ENCODE measurements at places on chromosomes 7 and 10.

- no peak for DNase-seq
Observed at GRCh38 chr7:117375380-117375779, 51.9 kb downstream of the ASZ1 start.

- DNase-seq, result no peak
Observed at GRCh38 chr10:66762218-66762729, 163.6 kb upstream of the LRRTM3 start.

GRCh38 chr7:46725838-46726237 lies 804.8 kb upstream of the IGFBP3 start:
- no peak for DNase-seq

GRCh38 chr7:114944745-114945625 lies 23.1 kb downstream of the MDFIC start:
- DNase-seq, result no peak

DNA sequence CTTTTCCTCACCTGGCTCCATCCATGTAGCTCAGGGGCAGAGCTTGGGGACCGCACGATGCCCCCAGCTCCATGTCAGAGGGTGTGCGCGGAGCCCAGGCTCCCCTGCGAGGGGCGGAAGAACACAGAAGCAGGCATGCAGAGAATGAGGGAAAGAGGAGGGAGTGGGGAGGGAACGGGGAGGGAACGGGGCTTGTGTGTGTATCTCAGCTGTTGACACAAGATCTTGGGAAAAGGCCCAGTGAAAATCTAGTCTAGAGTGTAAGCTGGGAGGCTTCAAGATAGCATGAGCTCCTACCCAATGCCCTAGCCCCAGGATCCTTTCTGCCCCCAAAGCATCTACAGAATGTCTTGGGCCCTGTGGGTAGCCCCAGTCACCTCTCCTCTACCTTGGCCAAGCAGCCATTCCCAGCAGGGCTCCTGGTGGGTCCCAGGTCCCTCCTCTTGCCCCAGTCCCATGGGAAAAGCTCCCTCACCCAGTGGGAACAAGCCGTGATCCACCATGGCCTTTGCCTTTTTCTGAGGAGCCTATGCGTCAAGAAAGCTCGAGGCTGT lies 25.1 kb upstream of the NDST2 start:
- DNase-seq, result no peak

DNA sequence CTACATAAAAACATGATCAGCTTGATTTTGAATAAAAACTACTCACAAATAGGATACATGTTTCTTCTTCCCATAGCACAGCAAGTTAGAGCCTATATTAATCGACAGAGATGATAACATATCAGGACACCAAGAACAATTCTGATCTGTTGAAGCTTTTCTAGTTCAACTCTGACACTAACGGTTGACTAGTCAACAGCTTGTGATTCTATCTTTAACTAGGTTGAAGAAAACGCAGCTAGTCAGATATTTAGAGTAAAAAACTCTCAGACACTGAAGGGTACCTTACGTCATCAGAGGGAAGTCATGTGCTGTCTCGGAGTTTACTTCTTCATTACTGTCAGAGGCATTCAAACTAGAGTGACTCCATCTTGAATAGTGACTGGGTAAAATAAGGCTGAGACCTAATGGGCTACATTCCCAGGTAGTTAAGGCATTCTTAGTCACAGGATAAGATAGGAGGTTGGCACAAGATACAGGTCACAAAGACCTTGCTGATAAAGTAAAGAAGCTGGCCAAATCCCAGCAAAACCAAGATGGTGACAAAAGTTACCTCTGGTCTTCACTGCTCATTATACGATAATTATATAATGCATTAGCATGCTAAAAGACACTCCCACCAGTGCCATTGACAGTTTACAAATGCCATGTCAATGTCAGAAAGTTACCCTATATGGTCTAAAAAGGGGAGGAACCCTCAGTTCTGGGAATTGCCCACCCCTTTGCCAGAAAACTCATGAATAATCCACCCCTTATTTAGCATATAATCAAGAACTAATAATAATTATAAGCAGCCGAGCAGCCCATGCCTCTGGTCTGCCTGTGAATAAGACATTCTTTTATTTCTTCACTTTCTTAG lies 21.3 kb downstream of the CCDC71L start:
- DNase-seq, result no peak

DNA sequence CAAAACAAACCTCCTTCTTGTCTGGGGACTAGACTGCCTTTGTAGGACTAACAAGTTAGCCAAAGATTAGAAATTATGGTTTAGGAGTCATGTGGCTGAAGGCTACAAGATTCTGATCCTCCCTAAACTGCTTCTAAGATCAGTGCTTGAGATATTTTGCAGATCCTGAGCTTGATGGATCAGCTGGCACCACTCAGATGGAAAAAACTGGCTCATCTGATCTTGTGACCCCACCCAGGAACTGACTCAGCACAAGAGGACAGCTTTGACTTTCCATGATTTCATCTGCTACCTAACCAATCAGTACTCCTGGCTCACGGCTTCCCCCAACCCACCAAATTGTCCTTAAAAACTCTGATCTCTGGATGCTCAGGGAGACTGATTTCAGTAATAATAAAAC lies 271.5 kb upstream of the TAC1 start:
- DNase-seq, result no peak

- no peak for DNase-seq
Observed at GRCh38 chr10:129163531-129163930, 303.5 kb upstream of the MGMT start.

GRCh38 chr7:157568106-157568769 lies 231.4 kb downstream of the DNAJB6 start:
- DNase-seq, result no peak

- no peak for DNase-seq
Observed at GRCh38 chr10:65818990-65819389, 1106.8 kb upstream of the LRRTM3 start.

DNA sequence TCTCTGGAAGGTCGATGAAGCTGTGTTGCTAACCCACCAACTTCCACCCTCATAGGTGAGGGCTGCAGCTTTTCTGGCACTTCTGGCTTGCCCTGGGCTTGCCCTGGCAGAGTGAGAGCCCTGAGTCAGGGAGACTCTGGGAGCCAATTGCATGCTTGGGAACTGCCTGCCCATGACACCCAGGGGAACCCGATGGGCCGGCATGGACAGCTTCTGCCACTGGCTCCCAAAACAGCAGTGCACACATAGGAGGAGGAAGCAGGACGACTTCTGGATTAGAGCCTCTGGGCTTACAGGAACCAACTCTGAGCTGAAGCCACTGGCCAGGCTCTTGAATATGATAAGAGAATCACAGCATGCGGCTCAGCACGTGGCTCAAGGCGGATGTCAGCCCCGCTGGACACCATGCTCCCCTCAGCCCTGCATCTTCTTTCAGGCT lies 135.2 kb upstream of the UNC5B start:
- DNase-seq, result no peak

- no peak for DNase-seq
Observed at GRCh38 chr7:40874756-40875155, 740.0 kb downstream of the SUGCT start.

DNA sequence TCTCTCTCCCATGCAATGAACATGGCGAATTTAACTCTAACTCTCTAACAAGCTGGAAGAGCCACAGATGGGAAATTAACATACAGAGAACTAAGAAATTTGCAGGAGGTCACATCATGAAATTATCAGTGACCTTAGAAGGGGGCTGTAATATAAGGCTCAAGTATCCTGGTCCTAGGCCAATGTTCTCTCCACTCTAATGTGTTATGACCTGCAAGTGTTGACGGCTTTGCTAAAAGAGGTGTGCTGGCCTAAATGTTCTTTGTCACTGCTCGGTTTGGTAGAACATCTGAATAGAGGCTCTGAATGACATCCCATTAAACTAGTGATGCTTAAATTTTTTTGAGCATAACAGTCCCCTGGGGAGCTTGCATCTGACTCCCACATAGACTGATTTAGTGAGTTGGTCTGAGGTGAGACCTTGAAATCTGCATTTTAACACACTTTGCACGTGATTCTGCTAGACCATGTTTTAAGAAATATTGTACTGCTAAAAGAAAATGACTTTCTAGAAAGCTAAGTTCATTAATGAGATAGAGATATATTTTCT lies 129.3 kb downstream of the GFRA1 start:
- no peak for DNase-seq

DNA sequence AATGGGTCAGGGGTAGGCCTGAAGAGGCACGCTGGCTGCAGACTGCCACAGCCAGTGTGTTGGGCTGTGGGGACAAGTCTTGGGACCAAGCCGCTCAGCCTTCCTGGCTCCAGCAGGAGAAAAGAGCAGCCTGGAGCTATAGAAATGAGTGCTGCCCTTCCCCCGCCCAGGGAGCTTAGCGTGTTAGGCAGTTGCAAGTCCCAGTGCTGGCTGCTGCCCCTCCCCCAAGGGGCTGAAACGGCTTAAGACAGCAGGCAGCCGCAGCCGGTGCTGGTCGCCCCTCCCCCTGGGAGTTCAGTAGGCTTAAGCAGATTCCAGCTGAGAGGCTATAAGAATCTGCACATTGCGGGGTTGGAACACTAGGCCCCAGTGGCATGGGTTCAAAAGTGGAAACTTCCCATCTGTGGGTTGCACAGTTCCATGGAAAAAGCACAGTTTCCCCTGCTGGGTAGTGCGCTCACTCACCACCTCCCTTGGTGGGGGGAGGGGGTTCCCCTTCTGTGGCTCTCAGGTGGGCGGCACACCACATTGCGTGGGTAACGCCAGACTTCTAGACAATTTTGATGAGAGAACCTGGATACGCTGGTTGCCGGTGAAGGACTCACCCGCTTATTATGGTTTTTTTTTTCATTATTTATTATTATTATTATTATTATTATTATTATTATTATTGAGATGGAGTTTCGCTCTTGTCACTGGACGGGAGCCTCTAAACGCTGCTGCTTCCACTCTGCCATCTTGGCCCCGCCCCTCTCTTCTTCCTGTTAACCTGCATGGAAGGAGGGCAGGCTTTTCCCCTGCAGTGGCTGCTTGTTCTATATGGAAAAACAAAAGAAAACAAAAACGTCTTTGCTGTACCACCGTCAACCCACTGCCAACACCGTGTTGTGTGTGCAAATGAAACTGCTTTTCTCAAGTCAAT lies 151.1 kb downstream of the CXCL12 start:
- DNase-seq, result no peak

DNA sequence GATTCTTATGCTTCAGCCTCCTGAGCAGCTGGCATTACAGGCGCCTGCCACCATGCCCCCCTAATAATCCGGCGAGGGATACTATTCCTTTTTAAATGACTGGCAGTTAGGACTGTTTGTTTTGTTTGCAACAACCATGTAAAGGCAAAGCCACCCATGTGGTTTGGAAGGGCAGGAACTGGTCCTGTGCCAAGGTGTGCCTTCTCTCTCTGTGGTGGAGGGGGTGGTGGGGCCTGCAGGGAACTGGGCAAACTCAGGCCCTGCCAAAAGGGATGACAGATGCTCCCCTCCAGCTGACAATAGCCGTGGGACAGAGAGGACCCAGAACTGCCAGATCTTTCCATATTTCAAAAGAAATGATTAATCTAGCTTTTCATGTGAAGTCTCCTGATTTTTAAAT lies 23.5 kb upstream of the WAPL start:
- no peak for DNase-seq

DNA sequence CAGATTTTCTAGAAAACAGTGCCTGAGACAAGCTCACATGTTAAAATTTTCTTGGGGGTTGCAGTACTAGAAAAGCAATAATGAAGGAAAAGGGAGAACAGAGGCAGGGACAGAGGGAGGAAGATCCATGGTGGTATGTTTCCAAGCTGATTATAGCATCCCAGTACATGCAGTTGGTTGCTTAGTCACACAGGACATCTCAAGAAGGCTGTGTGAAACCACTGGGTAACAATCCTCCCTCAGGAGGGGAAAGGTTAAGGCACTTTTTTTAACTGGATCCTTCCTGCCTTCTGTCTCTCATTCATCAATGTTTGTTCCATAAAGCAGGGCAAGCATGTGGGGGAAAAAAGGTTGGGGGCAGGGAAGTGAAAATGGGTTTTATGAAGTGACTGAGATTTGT lies 6.1 kb upstream of the IMMP2L start:
- DNase-seq, result no peak

GRCh38 chr7:36082910-36083309 lies 70.1 kb upstream of the EEPD1 start:
- no peak for DNase-seq

GRCh38 chr10:18501198-18501597 lies 150.2 kb downstream of the NSUN6 start:
- DNase-seq, result no peak

GRCh38 chr7:2959103-2959680 lies 84.5 kb downstream of the CARD11 start:
- no peak for DNase-seq

GRCh38 chr10:129809841-129810240 lies 154.2 kb downstream of the EBF3 start:
- DNase-seq, result no peak

- DNase-seq, result no peak
Observed at GRCh38 chr10:75441196-75441595, 9.8 kb downstream of the LRMDA start.

DNA sequence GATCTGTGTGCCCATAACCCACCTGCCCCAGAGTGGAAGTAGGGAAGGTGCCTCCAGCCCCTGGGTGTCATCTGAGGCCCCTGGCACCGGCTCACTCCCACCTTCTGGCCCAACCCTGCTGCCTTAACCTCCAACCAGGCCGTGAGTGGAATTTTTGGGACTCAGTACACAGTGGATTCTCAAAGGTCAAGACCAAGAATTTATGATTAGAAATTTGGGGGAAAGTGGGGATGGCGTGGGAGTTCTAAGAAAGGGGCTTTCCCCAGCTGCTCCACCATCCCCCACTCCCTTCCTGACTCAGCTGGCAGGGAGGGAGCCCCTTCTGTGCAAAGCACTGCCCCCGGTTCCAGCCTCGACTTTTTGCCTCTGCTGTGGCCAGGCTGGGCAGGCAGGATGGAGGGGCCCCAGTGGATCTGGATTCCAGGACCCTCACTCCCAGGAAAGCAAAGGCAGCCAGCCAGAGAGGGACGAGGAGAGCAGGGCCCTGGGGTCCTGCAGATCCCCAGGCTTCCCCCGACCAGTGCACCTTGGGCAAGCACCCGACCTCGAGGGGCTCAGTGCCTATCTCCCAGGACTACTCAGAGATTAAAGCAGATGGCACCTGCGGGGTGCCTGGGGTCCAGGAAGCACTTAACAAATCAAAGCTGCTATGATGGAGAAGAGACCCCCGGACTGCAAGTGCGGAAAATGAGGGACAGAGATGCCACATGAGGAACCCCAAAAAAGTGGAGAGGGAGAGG lies 12.8 kb downstream of the SPOCK2 start:
- no peak for DNase-seq

DNA sequence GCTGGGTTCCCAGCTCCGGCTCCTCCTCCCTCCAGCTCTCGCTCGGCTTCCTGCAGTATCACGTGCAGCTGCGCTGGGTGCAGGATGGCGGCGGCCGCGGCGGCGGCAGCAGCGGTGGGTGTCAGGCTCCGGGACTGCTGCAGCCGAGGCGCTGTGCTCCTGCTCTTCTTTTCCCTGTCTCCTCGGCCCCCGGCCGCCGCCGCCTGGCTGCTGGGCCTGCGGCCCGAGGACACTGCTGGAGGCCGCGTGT lies at the start of gene CNNM1:
TSS of gene CNNM1 (plus strand) at position 53 of the 250 bp plus-strand sequence. CDS start at position 85, 32 bp downstream.
- peak; percentile 15 for DNase-seq
